ENCODE measurements at places on chromosomes 7 and 10. TPM values are rescaled to one million over a fixed set of nuclear protein-coding genes. Genes with fewer than 3 reads are reported as not detected.

TNRC18 gene
- total RNA-seq: 45.0 TPM

VSTM2A gene
- total RNA-seq: not detected

CPN1 gene
- 0.26 TPM for total RNA-seq

AKR1D1 gene
- total RNA-seq: not detected

PTPN12 gene
- 70.9 TPM for total RNA-seq
